ENCODE measurements at places on chromosomes 16 and 17.

DNA sequence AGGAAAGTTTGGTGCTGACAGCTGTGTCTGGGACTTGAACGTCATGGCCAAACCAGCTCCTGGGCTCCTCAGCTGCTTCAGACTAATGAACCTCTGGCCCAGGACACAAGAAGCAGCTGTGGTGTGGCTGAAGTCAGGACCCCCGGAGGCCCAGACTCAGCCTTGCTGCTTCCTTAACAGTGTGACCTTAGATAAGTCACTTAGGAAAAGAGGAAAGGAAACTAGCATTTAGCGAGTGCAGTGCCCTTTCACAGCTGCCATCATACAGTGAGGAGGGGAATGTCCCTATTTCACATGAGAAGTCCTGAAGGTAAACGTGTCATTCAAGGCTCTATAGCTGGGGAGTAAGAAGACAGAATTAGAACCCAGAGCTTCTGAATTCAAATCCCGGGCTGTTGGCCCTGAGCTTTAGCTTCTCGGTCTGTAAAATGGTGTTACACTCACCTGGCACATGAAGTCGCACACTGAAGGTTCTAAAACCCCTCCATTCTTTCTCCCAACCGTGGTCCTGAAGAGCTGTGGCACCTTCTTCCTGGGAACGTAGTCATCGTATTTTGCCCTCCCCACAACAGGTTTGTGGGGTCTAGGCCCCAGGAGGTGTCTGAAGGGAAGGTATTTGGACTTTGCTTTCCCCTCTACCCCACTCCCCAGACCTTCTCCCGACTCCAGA lies 910 bp upstream of the RAMP2 start:
- no peak for DNase-seq

GRCh38 chr16:79792076-79792475 lies 191.5 kb upstream of the MAF start:
- no peak for DNase-seq

GRCh38 chr17:48909783-48910182 lies 1.6 kb downstream of the UBE2Z start:
- DNase-seq = no peak

DNA sequence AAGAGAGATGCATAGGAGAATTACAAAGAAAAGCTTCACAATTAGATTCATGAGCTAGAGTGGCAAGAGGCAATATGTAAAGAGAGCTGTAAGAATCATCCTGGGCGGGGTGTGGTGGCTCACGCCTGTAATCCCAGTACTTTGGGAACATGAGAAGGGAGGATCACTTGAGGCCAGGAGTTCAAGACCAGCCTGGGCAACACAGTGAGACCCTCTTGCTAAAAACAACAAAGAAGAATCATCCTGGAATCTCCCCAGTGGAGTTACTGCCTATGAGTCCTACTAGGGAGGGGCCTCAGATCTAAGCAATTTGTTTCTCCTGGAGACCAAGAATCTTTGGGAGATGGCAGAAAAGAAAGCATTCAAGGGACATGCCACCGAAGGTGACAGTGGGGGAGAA lies 119.1 kb downstream of the HIC1 start:
- DNase-seq = no peak

GRCh38 chr16:79012671-79013434 lies 587.7 kb downstream of the MAF start:
- DNase-seq = no peak

DNA sequence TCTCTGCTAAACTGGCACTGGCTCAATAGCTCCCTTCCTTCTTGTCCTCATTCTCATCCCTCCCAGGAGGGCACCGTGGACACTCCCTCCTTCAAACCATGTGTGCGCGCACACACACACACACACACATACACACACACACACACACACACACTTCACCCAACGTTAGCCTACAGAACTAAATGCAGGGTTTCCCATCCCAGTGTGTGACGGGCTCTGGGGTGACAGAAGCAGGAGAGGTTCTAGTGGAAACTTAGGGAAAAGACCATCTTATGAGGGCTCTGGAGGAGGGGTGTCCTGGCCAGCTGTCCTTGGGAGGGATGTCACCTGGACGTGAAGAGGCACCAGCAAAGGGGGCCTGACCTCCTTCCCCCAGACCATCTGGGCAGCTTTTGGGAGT lies 19.7 kb downstream of the OSBPL7 start:
- no peak for DNase-seq

DNA sequence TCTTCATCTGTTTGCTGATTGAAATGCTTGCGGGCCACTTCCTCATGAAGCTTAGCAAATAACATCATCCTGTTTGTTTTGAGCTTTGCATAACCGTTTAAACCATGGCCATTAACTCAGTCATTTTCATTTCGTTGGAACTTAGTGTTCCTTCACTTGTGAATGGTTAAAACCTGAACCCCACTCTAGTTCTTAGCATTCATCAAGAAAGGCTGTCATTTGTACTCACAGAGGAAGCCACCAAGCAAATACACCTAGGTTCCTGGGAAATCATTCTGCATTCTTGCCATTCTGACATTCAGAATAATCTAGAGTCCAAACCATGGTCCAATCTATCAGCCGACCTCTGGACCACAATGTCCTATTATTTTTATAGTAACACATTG lies 8.4 kb upstream of the TAT start:
- DNase-seq = no peak

Data from stimulated activated CD8-positive, alpha-beta memory T cell treated with anti-CD3 and anti-CD28 coated beads, Interleukin-15, amount 100 ng/mL, for 24 hours (primary cell).